Adrenal gland (tissue), 19 donors: ENCODE measurements at places on chromosomes 16 and 17. TPM values are rescaled to one million over a fixed set of nuclear protein-coding genes. Genes with fewer than 3 reads are reported as not detected.

DNA sequence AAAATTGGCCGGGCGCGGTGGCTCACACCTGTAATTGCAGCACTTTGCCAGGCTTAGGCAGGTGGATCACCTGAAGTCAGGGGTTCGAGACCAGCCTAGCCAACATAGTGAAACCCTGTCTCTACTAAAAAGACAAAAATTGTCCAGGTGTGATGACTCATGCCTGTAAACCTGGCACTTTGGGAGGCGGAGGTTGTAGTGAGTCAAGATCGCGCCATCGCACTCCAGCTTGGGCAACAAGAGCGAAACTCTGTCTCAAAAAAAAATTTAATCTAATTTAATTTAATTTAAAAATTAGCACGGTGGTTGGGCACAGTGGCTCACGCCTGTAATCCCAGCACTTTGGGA lies 1.6 kb upstream of the HBQ1 start:
- no peak for DNase-seq

MILR1 gene
- total RNA-seq, result 17.0 TPM

ASPHD1 gene
- 0.34 TPM for total RNA-seq

- DNase-seq, result no peak
Measured at GRCh38 chr16:19104607-19105006, 9.2 kb upstream of the ITPRIPL2 start.

GRCh38 chr17:14014657-14015056 lies 54.6 kb upstream of the COX10 start:
- DNase-seq, result no peak

GRCh38 chr17:78908426-78908825 lies 5.4 kb upstream of the CEP295NL start:
- no peak for DNase-seq
